H4 (cell line): ENCODE measurements at places on chromosomes 1 and 21.

DNA sequence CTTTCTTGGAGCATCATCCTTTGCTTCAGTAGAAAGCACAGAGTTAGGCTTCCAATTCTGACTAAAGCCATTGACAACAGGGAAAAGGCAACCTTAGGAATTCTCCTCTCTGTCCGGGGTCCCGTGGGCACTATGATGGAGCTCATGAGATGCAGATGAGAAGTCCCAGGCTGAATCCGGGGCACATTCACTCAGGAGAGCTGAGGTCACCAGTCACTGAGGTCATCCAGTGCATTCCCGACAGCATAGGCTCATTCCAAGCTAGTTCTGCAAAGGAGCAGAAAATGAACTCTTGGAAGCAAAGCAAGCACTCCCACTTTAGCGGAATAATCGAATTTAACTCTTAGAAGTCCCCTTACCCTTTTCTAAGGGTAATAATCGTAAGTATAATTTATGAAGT lies 6.8 kb downstream of the CR1 start:
- DNase-seq = no peak

DNA sequence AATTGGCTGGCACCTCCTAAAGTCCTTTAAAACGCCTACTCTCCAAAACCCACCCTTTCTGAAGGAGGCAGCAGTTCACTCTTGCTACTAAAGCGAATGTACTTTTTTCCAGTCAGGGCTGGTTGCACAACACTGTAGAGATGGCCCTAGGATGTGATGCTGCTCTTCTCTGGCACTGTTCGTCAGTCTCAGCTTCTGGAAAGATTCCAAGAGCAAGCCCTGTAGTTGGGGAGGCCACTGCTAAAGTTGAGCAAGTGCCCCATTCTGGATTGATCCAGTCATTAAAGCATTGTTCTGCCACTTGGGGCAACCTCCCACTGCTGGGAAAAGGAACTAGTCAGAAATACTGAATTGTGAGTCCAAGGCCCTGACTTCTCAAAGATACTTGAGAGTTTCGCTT lies 28.5 kb upstream of the KCNQ4 start:
- DNase-seq = no peak

GRCh38 chr1:196380316-196380715 lies 227.9 kb downstream of the KCNT2 start:
- DNase-seq = no peak

DNA sequence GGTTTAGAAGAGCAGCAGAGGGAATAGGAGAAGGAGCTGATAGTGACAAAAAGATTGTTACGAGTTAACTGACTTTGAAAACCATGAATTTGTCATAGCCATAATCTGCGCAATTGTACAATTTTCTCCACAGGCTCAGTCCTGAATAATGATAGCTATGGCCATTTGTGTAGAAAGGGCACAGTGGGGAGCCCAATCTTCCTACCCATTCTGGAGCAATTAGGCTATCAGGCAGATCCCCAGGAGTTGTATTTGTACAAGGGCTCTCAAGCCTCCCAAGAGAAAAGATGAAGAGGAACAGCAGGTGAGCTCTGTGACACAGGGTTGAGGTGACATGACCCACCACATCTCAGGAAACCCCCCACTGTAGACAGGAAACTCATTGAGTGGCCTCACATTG lies 42.1 kb upstream of the SAMD13 start:
- DNase-seq = no peak

GRCh38 chr21:42642219-42642745 lies 11.1 kb upstream of the PDE9A start:
- no peak for DNase-seq
